ENCODE measurements at places on chromosomes 11 and 22.

DNA sequence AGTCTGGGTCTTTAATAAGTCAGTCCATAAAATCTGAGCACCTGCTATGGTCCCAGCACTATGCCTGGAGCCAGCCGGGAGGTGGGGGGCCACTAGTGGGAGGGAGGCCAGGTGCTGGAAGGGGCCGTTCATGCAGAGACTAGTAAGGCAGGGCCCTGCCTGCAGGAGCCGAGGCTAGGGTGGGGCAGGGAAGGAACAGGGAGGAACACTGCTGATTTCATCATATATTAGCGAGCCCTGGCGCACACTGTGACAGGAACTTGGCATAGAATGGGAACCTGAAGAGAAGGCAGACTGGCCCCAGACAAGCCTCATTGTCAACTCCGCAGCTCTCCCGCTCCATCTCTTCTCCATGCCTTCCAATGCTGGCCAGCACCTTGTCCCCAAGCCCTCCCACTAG is 7.1 kb downstream of the VSIG10L2 start:
- no peak for DNase-seq

GRCh38 chr11:10476927-10477689 is 22.0 kb downstream of the AMPD3 start:
- no peak for DNase-seq

GRCh38 chr11:112745973-112746372 is 215.2 kb upstream of the NCAM1 start:
- DNase-seq: no peak

DNA sequence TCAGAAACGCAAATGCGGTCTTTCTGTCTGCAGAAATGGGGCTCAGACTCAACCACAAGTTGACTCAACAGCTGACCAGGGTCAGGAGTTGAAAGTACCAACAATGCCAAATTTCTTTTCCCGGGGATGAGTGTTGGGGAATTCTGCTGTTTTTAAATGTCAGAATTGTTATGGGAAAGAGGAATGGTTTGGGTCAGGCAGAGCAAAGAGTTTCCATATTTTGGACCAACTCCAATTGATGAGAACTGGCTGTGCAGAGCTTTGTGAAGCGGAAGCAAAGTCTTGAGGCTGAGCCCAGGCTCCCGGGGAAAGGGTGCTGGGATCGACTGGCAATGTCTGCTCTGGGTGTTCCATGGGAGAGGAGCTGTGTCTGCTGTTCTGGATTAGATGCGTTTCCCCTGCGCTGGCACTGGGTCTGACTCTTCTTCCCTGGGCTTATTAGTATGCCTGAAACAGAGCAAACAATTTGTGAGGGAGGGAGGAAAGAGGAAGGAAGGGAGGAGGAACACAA is 36.2 kb downstream of the TXN2 start:
- no peak for DNase-seq

- DNase-seq: no peak
These were observed 348.3 kb upstream of the B3GAT1 start for GRCh38 chr11:134760299-134760698.

GRCh38 chr11:124946735-124947141 is 7.3 kb upstream of the CCDC15 start:
- no peak for DNase-seq

GRCh38 chr11:95299078-95299679 is 68.2 kb upstream of the SESN3 start:
- DNase-seq: no peak

DNA sequence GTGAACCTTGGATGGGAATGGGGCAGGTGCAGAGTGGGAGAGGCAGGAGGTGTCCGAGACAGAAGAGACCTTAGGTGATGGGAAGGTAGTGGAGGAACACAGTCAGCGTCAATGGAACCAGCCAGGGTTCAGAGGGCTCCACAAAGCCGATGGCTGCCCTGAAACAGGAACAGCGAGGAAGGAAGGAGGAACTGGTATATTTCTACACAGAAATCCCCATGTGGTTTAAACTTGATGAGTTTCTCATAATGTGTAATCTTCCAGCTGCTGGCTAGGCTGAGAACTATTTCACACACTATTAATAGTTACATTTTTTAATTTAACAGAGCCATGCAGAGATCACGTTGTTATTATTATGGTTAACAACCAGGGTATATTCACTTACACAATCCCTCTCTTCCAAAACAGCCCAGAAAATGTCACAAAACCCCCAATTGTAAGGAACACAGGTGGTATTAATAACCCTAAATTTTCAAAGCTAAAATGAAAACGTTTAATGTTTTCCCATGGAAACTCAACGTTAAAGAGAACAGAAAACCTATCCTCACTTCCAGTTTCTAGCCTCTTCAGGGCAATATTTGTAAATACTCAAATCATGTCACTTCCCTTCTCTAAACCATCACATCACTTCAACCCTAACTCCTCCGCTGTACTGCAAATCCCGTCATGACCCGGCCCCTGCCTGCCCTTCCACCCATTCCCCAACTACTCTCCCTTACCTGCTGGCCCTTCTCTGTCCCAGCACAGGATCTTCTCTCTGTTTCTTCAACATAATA is 74.5 kb upstream of the ARFGAP3 start:
- no peak for DNase-seq
